Activated naive CD8-positive, alpha-beta T cell treated with anti-CD3 and anti-CD28 coated beads, Interleukin-2, amount 10 ng/mL, durations not matched to agents 7 days and 5 days (primary cell): ENCODE measurements at places on chromosomes 4 and X. TPM values are rescaled to one million over a fixed set of nuclear protein-coding genes. Genes with fewer than 3 reads are reported as not detected.

The BLOC1S4 gene
- total RNA-seq: 23.9 TPM

The CT47A7 gene
- not detected for total RNA-seq

GRCh38 chr4:7254736-7255487 lies 62.6 kb downstream of the SORCS2 start:
- DNase-seq: no peak

GRCh38 chr4:700587-701264 lies 4.9 kb upstream of the PCGF3 start:
- no peak for DNase-seq

The JAKMIP1 gene
- 5.3 TPM for total RNA-seq

The RBM46 gene
- total RNA-seq: not detected
